ENCODE measurements at places on chromosomes 3 and 15.

DNA sequence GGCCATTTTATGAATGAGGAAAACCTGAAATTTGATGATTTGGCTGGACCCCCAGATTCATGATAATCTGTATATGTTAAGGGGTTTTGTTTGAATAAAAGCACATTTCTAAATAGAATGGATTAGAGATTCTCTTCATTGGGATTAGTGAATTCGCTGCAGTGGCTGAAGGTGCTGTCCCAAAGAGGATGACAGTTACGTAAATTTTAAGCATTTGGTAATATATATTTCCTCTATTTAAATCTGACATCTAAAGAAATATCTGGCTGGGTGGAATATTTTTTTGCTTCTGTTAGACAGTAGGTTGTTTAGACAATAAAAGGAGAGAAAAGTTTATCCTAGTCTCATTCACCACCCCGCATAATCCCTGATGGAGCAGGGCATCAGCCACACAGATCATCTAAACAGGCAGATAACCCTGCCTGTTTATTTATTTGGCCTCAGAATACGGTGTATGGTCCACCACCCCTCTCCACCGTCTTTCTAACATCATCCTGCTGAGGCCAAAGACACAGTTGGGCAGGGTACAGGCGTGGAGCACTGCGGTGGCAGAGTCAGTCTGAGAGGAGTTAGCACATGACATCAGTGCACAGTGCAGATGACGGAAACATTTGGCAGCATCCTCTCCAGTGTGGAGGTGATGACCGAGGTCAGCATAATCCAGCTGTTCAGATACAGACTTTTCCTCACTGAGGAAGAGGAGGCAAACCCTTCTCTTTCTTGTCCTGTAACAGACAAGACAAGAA is 20.4 kb upstream of the NFKBIZ start:
- no peak for DNase-seq

- peak; percentile 52 for DNase-seq
Observed at GRCh38 chr3:188788621-188789081, 383.1 kb upstream of the TPRG1 start.

GRCh38 chr3:120615847-120616609 is 19.9 kb downstream of the NDUFB4 start:
- peak; percentile 64 for DNase-seq

GRCh38 chr15:100934166-100934565 is 15.0 kb downstream of the LRRK1 start:
- DNase-seq, result no peak

- DNase-seq, result no peak
Observed at GRCh38 chr3:99393961-99394360, 244.4 kb upstream of the COL8A1 start.

GRCh38 chr15:39922462-39923092 is 2.5 kb upstream of the GPR176 start:
- DNase-seq, result no peak

DNA sequence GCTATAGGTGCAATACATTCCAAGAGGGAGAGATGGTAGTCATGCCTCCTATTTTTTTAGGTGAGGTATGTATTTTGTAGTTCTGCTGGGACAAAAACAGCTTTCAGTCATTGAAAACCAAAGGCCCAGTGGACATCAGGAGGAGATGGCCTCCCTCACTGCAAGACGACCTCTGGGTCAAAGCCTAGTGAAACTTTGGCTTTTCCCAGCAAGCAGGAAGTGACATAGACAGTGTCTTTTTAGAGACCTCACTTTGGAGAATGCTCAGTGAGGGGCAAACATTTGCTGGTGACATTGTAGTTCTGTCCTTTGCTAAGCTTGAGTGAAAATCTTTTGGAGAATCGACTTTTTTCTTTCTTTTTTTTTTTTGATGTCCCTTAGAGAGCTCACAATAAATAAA is 27.3 kb downstream of the LIPC start:
- DNase-seq, result no peak

DNA sequence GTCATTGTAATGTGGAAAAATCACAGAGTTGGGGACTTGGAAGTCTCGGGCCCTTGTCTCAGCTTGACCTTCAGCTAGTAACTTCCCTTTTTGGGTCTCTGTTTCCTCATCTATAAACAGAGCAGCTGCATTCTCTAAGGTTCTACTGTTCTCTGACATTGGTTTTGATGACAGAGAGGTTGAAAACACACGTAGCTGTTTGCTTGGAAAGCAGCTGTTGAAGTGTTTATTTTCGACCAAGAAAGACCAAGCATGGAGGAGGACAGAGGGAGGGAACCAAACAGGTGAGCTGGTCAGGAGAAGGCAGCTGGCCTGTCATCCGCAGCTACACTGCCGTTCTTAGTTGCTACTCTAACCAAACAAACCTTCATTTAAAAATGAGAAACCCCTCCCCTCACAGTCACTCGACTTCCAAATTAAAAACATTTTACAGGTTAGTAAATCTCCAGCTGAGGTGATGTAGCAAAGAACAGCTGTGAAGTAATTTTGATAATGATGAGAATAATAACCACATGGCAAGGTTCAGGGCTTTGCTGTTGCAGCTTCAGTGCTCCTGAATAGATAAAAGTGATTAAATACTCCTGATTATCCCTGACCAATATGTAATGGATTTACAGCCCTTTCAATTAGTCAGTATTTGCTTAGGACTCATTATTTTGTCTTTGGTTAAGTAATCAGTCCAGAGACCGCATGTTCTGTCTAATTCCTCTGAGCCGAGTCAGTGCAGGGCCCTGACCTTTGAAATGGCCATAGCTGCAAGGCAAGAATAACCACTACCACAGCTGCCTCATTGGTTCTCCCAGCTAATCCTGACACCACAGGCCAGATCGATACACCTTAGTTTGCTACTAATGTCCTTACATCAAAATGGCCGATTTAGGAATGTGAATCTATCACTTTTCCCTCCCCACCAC is 65.3 kb downstream of the MEIS2 start:
- DNase-seq, result peak; percentile 24

GRCh38 chr15:31263751-31264558 is 62.7 kb upstream of the KLF13 start:
- no peak for DNase-seq

- no peak for DNase-seq
Observed at GRCh38 chr3:41364736-41365135, 165.4 kb downstream of the CTNNB1 start.

- DNase-seq, result peak; percentile 44
Observed at GRCh38 chr3:4772171-4772804, 206.9 kb upstream of the BHLHE40 start.

GRCh38 chr3:184683234-184683633 is 28.6 kb downstream of the MAGEF1 start:
- DNase-seq, result no peak

GRCh38 chr15:70750203-70750869 is 13.0 kb downstream of the UACA start:
- no peak for DNase-seq

DNA sequence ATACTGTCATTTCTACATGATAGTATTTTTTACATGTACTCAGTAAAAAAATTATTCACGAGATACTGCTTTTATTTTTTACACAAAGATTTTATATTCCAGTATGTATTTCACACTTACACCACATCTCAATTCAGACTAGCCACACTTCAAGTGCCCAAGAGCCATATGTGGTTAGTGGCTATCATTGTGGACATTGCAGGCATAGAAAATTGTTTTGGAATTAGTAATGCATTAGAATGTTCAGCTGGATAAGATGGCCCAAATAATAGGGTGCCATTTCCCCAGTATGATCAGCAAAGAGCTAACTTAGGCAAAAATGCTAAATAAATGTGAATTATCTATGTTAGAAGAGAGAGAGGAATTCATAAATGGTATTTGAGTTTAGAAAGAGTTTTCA is 203.8 kb upstream of the MCTP2 start:
- no peak for DNase-seq

DNA sequence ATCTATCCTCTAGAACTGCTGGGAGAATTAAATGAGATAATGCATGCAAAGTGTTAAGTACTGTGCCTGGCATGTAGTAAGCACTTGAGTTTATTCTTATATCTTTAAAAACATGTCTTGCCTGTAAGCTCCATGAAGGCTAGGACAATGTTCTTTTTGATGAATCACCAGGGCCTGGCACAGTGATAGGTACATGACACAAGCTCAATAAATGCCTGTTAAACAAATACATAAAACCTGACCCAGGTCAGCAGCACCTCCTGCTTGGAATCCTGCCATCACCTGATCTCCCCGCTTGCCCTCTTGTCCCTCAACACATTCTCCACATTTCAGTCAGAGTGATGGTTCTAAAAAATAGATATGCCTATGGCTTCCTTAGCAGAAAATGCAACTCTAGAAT is 186.8 kb downstream of the CHST2 start:
- DNase-seq, result no peak

GRCh38 chr3:23495507-23495906 is 292.4 kb downstream of the UBE2E2 start:
- no peak for DNase-seq

DNA sequence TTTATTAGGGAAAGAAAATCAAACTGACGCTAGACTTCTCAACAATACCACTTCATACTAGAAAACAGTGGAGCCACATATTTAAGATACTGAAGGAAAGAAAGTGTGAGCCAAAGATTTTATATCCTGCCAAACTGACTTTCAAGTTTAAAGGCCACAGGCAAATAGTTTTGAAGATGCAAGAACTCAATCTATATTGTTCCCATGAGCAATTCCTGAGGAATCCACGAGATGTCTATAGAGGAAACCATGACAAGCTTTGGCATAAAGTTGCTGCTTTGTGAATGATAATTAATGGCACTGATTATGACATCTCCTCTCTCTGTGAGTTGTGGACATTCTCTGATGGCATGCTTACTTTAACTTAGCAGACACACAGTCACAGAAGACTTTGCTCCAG is 276.1 kb upstream of the GOLGA6L4 start:
- no peak for DNase-seq

DNA sequence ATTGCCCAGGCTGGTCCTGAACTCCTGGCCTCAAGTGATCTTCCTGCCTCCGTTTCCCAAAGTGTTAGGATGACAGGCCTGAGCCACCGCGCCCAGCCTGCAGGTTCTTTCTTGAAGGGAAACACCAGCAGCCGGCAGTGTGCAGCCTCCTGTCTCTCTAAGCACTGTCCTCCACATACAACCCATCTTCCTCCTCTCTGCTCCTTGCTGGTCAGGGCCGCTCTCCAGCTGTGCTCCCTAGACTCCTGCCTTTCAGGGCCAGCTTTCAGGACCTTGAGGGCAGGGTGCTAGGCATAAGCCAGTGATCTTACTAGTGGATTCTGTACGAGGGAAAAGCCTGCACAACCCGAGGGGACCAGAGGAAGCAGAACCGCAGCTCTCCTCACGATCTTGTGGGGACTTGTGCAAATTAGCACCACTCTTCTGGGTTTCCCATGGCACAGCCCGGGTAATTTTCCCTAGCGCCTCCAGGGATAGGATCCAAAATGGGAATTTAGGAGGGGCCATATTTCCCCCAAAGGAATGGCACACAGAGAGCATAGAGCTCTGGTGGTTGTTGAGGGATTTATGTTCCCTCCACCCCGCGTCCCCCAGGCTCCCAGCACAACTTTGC is 18.2 kb upstream of the CORO2B start:
- DNase-seq, result no peak

DNA sequence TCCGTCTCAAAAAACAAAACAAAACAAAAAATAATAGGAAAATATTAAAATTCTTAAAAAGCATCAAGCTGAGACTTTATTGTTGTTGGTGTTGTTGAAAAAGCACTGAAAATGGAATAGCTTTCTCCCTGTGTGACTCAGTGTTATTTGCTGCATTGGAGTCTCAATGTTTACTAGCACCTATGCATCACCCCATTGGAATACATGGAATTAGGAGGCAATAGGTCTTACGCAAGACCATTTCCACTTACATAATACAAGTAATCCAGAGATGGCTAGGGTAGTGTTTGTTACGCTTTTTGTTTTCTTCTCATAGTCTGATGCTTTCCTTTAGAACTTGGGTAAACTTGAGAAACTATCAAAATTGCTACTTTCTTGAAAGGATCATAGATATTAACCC is 15.2 kb downstream of the GXYLT2 start:
- DNase-seq, result peak; percentile 84

- DNase-seq, result no peak
Observed at GRCh38 chr3:71229905-71230657, 353.4 kb downstream of the FOXP1 start.

DNA sequence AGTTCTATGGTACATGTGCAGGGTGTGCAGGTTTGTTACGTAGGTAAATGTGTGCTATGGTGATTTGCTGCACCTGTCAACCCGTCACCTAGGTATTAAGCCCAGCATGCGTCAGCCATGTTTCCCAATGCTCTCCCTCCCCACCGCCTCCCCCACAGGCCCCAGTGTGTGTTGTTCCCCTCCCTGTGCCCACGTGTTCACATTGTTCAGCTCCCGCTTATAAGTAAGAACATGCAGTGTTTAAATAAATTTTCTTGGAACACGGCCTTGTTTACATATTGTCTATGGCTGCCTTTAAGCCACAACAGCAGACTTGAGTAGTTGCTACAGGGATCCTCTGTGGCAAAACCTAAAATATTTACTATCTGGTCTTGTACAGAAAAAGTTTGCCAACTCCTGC is 41.3 kb upstream of the CORO2B start:
- DNase-seq, result no peak

- no peak for DNase-seq
Observed at GRCh38 chr3:72160351-72160750, 375.4 kb upstream of the PROK2 start.

GRCh38 chr15:93414576-93415231 is 325.7 kb upstream of the RGMA start:
- DNase-seq, result no peak

GRCh38 chr3:46361408-46362283 is 7.7 kb downstream of the CCR2 start:
- no peak for DNase-seq

- DNase-seq, result no peak
Observed at GRCh38 chr15:73858062-73858461, 15.3 kb upstream of the TBC1D21 start.

Measured in BJ (cell line).